ENCODE measurements at places on chromosomes 7 and 10.

DNA sequence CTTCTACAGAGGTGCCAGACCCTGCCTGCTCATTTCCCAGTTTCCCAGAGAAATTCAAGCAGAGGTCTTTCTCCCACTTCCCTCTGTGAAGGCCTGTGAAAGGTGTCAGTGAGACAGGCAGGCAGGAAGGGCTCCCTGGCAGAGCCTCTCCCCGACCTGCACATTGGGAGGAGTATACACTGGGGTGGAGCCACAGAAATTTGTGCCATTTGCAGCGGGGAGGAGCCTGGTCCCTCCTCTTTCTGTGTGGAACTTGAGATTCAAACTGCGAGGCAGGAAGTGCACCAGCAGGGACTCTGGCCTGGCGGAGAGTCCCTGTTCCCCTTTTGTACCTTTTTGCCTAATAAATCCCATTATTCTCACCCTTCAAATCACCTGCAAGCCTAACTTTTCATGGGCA, 54.6 kb upstream of the OPN4 start:
- no peak for DNase-seq

GRCh38 chr7:42272793-42273665, 36.0 kb upstream of the GLI3 start:
- no peak for DNase-seq

- no peak for DNase-seq
These were observed 465.1 kb downstream of the ATRNL1 start for GRCh38 chr10:115558252-115558651.

DNA sequence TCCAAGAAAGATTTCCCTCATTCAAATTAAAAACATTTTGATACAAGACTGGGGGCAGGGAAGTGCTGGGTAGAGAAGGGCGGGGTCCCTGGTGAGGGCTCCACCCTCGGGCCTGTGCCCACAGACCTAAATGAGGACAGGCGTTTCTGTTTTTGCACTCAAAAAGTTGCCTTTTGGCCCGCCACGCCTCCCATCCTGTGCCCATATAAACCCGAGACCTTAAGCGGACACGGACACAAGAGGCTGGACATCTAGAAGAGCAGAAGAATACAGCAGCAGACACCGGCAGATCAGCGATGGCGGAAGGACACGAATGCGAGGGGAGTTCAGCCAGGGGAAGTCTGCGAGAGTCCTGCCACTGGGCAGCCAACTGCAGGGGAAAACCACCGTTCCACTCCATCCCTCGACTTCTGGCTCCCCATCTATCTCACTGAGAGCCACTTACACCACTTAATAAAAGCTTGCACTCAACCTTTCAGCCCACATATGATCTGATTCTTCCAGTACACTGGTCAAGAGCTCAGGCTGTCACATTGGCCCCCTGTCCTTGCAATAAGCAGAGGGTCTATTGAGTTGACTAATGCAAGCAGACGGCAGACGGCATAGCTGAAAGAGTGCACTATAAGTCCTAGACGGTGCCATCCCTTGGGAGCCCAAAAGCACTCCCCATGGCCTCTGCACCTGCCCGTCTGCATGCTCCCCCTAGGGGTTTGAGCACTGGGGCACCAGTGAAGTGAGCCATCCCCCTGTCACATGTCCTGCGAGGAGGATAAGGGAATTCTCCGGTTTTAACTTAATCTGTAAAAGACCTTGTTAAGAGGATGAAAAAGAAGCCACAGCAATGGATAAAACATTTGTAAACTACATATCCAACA, 181.8 kb upstream of the PRSS1 start:
- DNase-seq = peak; percentile 70

- DNase-seq = no peak
These were observed 76.7 kb downstream of the ANK3 start for GRCh38 chr10:60312818-60313588.

DNA sequence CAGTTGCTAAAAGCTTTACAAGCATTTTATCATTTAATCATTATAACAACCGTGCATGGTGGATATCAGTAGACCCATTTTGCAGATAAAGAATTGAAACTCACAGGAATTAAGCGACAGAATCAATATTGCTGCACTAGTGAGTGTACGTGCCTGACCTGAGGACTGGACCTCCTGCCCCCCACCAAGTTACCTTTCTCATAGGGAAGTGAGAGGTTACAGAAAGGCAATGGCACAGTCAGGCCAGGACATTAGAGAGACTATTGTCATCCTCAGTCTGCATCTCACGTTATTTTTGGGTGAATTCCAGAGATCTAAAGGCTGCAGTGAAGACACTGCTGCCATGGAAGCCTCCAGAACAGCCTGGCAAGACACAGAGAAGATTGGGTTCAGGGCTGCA, 80.9 kb downstream of the WDFY4 start:
- no peak for DNase-seq

DNA sequence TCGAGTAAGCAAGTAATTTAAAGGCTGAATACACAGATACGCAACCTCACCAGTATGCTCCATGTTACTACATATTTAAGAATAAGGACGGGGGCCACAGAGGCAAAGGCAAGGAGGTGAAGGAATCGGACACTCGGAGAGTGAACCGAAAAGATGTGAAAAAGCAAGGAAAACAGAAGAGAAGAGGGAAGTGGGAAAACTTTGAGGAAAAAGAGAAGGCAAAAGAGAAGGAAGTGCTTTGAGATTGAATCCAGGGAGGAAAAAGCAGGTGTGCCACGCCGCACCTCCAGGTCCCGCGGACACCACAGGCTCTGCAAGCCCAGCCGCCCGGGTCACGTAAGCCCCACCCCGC, 367 bp upstream of the AVL9 start:
- no peak for DNase-seq

DNA sequence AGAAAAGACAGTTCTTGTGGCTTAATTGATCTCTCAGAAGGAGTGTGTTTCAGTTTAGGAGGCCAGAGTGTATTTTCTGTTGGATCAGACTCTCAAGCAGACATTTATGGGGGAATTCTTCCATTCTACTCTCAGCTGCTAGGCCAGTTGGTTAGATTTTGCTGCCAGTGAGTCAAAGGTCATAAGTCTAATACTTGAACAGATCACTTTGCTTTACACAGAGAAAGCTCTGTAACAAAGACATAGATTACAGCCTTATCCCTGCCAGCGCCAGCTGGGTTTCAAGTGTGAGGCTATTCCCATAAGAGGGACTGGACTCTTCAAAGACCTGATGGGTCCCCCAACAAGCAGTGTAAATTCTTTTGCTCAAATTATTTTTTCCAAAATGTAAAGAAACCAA, 145.6 kb upstream of the SEMA3C start:
- DNase-seq = no peak

- no peak for DNase-seq
These were observed 224.9 kb downstream of the SKIDA1 start for GRCh38 chr10:21300551-21300950.
